ENCODE measurements at places on chromosomes 2 and 18.

DNA sequence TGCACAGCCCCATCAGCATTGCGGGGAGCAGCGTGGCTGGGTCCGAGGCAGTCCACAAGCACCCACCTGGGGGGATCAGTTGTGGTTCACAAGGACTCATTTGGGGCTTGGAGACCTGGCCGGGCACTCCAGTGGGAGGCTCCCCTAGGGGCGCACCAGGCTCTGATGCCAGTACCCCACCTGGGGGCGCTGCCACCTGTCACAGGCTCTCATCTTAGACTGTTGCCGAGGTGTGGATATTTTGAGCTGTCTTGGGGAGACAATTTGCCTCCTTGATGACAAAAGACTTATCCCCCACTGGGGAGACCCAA lies 3.0 kb downstream of the ADRA2B start:
- no peak for DNase-seq

- no peak for DNase-seq
Observed at GRCh38 chr2:105795575-105795934, 50.8 kb downstream of the NCK2 start.

DNA sequence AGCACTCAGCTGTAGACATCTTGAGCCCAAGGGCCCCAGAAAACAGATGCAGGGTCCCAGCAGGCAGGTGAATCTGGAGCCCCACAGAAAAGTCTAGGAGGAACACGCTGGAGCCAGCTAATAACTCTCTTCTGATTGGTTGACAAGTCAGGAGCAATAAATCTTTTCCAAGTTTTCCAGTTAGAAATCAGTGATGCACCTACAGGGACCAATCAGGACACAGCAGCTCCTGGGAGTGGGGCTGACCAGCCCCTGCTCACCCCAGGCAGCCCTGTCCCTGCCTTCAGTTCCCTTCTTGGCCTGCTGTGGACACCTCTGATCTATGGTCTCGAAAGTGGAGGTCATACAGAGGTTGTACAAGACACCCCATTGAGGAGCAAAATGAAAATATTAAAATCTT lies 75.7 kb downstream of the KCNF1 start:
- DNase-seq: no peak

- DNase-seq: no peak
Observed at GRCh38 chr2:207676827-207677354, 34.5 kb upstream of the CCNYL1 start.

GRCh38 chr2:232903989-232904388 lies 33.9 kb downstream of the SNORC start:
- no peak for DNase-seq

DNA sequence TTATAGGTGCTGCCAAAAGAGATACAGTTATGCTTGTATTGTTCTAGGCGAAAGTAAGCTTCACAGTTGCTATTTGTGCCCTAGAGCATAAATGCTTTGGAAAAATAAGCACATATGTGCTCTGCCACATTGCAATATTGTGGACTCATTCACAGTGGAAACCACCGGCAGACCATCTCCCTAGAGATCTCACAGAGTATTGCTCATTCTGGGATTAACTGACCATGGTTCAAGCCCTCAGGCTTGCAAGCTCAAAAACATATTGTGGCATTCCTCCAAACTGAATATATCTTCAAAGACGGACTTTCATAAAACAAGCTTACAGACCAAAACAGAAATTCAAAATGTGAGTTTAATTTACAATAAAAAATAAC lies 158.2 kb upstream of the CCDC150 start:
- no peak for DNase-seq

- no peak for DNase-seq
Observed at GRCh38 chr2:85430752-85431569, 12.4 kb downstream of the SH2D6 start.

GRCh38 chr2:181240844-181241243 lies 216.3 kb upstream of the ITGA4 start:
- DNase-seq: no peak

DNA sequence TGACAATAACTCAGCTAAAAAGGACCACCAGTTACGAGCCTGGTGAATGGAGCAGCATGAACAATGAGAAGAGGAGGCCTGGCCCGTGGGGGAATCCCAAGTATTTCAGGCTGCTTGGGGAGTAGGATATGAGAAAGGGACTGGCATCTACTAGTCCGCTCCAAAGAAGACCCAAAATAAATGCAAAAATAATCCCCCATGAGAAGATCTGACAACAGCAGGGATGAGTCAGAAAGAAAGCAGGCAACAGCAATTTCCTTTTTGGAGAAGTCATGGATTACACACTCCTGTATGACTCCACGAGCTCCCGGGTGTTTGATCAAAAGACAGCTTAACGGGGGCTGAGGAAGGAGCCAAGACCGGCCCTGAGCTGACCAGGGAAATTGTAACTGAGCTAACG lies 111.4 kb downstream of the SOX11 start:
- DNase-seq: no peak
